ENCODE measurements at places on chromosomes 6 and 20.

GRCh38 chr6:164150232-164150631 is 735.7 kb downstream of the QKI start:
- DNase-seq, result no peak

DNA sequence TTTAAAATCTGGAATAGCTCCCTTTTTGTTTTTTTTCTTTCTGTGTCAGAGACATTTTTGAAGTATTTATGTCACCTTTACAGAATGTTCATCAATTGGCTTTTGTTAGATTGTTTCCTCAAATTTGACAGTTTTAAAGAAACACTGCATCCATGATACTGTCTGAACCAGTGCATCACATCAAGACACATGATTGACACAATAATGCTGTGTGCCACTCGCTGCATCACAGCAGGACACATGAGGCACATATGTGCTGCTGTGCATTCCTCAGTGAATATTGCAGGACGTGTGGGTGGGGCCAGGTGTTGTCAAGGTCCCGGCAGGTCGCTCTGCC is 37.4 kb downstream of the ERMARD start:
- no peak for DNase-seq

GRCh38 chr6:2935566-2936291 is 32.6 kb upstream of the SERPINB9 start:
- DNase-seq, result no peak

- no peak for DNase-seq
Measured at GRCh38 chr6:16773362-16773761, 12.1 kb upstream of the ATXN1 start.

All from COR-L47 (cell line).